Daoy (cell line): ENCODE measurements at places on chromosomes 1 and 21.

GRCh38 chr1:69733061-69733460 is 165.3 kb downstream of the LRRC7 start:
- no peak for DNase-seq

DNA sequence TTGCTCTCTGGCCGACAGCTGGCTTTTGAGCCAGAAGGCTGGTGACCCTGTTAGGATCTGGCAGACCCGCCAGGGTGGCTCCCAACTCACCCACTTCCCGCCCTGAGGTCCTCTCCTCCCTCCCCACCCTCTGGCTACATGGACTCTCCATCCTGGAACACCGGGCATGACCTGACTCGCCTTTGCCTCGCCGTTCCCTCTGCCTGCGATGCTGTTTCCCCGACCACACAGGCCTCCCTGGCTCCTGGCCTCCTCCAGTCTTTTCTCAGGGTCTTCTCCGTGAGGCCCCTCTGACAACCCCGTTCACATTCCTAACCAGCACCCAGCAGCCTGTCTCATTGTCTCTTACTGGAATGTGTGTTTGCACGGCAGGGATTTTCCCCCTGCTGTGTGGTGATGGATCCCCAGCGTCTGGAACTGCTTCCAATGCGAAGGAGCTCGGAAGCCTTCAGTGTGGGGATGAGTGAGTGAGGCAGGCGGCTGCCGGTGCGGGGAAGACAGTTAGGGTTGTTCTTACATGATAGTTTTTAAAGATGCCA is 46.0 kb upstream of the POFUT2 start:
- DNase-seq = no peak

DNA sequence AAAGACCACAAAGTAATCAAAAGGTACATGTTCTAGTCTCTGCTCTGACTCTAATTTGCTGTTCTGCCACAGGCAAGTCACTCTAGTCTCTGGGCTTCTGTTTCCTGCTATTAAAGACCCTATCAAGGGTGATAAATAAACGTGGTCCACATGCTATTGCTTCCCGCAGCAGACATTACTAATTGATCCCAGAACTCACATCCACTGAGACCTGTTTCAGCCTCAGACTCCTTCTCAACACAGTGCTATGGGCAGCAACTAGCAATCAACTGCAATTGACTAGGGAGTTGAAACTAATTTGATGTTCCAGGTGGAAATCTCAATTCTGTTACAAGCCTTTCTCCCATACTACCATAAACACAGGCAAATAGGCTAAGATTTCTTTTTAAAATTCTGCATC is 150.5 kb downstream of the KAZN start:
- no peak for DNase-seq

DNA sequence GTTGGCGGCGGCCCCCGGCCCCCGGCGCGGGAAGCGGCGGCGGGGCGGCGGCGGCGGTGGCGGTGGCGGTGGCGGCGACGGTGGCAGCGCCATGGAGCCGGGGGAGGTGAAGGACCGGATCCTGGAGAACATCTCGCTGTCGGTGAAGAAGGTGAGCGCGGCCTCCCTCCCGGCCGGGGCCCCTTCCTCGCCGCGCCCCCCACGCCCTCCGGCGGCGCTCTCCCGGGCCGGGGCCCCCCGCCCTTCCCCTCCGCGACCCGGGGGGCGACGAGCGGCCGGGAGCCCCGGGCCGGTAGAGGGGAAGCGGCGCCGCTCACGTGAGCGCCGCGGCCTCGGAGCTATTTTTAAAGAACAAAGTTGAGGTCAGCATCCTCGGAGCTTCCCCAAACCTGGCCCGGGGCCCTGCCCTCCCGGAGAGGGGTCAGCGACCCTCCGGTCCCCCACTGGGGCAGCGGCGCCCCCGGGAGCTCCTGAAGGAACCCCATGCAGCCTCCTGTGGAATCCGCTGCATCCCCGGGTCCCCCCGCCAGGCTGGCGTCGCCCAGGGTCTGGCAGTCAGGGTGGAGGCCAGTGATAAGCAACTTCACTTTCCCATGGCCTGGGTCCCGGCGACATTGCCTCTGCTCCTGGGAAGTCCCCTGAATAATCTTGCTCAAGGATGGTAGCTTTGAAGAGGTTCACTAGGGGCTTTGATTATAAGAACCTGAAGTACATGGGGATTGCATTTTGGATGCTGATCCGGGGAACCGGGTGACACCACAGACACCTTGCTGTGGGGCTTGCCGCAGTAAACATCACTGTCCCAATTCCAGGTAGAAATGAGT is 560 bp downstream of the PLEKHM2 start:
- peak; percentile 39 for DNase-seq

DNA sequence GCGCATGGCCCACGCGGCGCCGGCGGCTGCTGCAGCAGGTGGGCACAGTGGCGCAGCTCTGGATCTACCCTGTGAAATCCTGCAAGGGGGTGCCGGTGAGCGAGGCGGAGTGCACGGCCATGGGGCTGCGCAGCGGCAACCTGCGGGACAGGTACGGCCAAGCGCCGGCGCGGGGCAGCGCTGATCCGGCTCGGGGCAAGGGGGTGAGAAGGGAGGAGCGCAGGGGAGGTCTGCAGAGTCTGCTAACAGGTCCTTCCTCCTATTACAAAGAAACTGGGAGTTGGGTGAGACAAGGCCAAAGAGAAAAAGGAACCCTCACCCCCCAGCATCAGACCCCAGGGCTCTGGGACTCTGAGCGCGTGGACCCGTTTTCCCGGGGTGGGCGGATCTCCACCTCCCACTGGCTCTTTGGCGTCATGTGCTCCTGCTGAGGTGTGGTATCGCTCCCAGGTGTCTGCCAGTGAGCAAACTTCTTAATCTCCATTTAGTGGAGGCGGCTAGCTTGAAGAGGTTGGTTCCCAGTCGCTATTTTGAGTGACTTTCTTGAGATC is 431 bp downstream of the MTARC1 start:
- peak; percentile 10 for DNase-seq

- DNase-seq = no peak
Measured at GRCh38 chr1:10629816-10630571, 155.2 kb downstream of the PEX14 start.

DNA sequence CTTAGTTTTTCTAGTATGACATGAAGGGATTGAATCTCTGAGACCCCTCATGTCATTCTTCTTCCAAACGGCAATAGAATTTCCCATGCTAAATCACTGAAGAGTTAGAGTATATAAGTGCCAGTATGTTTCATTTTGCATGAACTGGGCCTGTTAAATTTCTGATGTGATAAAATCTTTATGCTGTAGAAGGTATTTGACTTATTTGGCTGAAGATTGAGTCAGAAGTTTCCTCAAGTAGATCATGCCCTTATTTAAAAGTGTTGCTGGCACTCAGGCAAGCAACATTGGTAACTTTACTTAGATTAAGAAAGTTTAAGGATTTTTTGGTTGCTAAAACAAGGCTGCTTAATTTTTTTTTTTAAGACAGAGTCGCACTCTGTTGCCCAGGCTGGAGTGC is 13.3 kb downstream of the ATF6 start:
- no peak for DNase-seq

DNA sequence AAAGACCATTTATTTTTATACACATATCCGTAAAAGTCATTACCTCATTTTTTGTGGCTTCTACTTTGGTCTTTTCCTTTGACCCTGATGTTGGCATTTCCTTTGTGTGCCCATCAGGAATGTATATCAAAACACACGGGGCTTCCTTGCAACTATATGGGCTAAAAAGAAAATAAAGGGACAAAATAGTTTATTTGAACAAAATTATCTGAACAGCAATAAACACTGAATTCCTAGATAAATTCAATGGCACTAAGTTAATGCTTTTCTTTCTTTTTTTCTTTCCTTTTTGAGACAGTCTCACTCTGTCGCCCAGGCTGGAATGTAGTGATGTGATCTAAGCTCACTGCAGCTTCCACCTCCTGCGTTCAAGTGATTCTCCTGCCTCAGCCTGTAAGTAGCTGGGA is 45.2 kb downstream of the EPRS1 start:
- peak; percentile 5 for DNase-seq

DNA sequence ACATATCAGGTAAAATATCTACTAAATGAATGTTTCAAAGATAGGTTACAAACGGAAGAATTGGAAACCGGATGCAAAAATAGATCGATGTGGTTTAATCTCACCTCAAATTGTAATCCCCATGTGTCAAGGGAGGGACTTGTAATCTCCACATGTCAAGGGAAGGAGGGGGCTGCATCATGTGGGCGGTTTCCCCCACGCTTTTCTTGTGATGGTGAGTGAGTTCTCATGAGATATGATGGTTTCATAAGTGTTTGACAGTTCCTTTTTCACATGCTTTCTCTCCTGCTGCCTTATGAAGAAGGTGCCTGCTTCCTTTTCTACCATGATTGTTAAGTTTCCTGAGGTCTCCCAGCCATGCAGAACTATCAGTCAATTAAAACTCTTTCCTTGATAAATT is 408.7 kb upstream of the TMPRSS15 start:
- DNase-seq = no peak

- no peak for DNase-seq
Measured at GRCh38 chr1:67094191-67094590, 40.2 kb upstream of the SLC35D1 start.

- no peak for DNase-seq
Measured at GRCh38 chr1:117587499-117588356, 18.1 kb upstream of the TENT5C start.

DNA sequence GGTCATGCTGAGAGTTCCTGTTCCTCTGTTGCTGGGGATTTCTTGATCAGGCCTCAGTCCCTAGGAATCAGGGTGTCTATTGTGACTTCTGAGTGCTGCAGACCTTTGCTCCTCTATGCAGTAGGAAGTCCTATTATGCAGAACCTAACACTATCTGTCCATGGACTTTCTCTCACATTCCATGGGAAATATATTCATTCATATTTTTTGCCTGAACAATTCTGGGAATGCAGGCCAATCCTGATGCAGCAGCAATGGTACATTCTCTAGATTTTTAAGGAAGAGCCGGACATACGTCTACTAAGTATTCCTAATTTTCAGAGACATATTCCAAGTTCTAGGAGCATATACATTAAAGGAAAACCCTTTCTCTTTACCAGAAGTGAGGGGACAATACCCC is 61.1 kb upstream of the C1orf87 start:
- DNase-seq = no peak

GRCh38 chr1:204859861-204860267 is 10.8 kb upstream of the NFASC start:
- no peak for DNase-seq

DNA sequence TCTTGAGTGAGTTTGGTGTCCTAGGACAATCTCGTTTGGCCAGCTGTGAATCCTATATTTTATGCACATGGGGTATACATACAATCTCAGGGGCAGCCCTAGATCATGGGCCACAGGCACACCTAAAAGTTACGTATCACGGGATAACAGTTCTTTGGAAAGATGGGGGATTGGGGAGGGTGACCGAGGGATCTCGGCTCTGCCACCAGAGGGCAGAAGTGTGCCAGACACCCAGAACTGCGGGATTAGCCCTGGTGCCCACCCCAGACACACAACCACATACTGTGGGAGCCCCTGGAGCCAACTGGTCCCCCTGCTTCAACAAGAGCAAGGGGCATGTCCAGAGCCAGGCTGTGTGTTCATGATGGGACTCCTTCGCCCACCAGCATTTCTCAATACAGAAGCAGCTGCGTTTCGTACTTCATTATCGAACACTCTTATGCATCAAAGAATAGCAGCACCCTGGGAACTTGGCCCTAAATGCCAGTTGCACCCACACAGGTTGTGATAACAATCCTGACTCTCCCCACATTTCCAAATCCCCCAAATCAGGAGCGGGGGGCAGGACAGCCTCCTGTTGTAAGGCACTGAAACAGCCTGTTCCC is 37.4 kb downstream of the TMCO4 start:
- peak; percentile 59 for DNase-seq

DNA sequence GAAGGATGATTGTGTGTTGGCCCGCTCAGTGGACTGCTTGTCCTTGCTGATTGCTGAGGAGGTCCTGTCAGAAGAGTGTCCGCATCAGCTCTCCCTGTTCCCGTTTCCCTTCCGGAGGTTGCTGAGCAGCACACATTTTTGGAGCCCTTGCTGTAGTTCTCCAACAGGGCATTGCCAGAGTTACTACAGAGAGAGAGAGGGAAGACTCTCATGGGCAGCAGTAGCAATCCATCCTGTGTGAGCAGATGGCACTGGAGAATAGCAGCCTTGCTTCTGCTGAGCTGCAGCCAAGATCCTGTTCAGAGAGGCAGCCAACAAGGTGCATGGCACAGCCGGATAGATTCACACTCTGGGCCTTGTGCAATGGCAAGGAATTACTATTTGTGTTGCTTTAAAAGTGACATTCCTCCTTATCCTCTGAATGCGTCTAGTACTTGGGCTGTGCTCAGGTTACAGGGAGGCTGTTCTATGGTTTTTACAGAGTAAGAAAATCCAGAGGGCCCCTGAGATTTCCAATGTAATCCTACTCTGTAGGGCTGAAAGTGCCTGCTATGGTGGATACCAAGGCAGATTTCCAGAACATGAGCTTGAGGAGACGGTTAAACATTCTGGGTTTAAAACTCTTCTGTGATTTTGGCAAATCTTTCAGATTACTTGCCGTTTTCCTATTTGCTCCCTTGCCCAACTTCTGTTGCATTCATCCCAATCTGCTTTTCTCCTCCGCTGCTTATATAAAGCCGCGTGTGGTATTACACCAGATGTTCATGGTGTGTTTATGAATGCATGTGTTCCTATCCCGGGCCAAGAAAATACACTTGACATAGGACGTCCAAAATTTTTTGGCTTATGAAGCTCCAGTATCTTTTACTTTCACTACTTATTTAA is 27.4 kb downstream of the AK4 start:
- DNase-seq = no peak

DNA sequence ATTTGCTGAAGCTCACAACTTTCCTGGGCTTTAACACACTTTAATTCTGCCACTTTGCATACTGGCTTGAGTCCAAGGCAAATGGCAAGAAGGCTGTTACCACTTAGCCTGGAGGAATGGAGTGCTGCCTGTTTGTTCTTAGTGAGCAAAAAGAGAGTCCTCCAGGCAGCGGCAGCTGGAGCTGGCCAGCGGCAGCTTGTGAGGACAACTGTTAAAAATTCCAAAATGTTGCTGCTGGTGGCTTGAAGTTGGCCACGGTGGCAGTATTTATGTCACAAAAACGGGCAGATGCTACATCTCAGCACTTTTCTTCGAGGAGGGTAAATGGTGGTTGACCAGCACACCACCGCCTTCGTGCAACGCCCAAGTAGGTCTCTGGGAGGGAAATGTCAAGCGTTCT is 27.3 kb downstream of the STPG1 start:
- no peak for DNase-seq

DNA sequence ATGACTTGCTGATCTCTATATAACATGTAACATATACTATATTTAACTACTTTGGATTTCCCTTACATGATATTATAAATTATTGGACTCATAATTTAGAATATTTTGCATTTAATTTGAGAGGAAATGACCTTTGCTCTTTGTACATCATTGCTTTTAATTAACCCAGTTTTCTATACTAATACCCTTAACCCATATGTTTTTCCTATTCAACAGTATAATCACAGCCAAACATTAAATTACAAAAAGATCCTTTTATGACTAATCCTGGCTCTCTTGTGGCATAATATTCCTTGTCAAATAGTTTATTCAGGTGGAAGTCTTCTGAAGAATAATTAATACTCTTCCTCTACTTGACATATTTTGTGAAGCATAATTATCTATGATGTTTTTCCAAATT is 56.0 kb upstream of the GPR52 start:
- no peak for DNase-seq
